ENCODE measurements at places on chromosomes 2 and 18. TPM values are rescaled to one million over a fixed set of nuclear protein-coding genes. Genes with fewer than 3 reads are reported as not detected.

Gene RUFY4
- total RNA-seq, result 0.30 TPM

Gene SNORC
- total RNA-seq, result 1.5 TPM

Gene ACVR2A
- 22.9 TPM for total RNA-seq

Gene UXS1
- total RNA-seq, result 143 TPM

Gene ANKRD62
- total RNA-seq, result not detected

Gene MC4R
- total RNA-seq, result not detected

Gene MFSD2B
- total RNA-seq, result not detected

Gene HS6ST1
- total RNA-seq, result 12.4 TPM

Gene RIT2
- total RNA-seq, result not detected

Gene ALLC
- not detected for total RNA-seq

Gene ATAD2B
- total RNA-seq, result 38.7 TPM

Gene DQX1
- total RNA-seq, result 0.44 TPM

Gene SMAD2
- 131 TPM for total RNA-seq

- no peak overlapping the region for H3K27ac ChIP-seq
- H3K4me1 ChIP-seq, result no peaks in the 10 kb centered on the region
- DNase-seq, result no peak
- H3K27me3 ChIP-seq, result no peaks in the 10 kb centered on the region
- H3K4me3 ChIP-seq, result no peak overlapping the region
These were observed 12.8 kb downstream of the TFPI start for GRCh38 chr2:187541086-187542085.

- H3K27me3 ChIP-seq, result peaks cover 9% of the 10 kb centered on the region
- no peak overlapping the region for H3K4me3 ChIP-seq
- no peak overlapping the region for H3K27ac ChIP-seq
These were observed 37.5 kb upstream of the HDAC4 start for GRCh38 chr2:239438368-239438767.

- H3K4me3 ChIP-seq, result no peak overlapping the region
- no peaks in the 10 kb centered on the region for H3K4me1 ChIP-seq
- no peak for DNase-seq
- H3K27ac ChIP-seq, result no peak overlapping the region
- H3K36me3 ChIP-seq, result peaks cover 20% of the 10 kb centered on the region
- no peaks in the 10 kb centered on the region for H3K27me3 ChIP-seq
These were observed 45.0 kb downstream of the EIF5B start for GRCh38 chr2:99382143-99382542.

DNA sequence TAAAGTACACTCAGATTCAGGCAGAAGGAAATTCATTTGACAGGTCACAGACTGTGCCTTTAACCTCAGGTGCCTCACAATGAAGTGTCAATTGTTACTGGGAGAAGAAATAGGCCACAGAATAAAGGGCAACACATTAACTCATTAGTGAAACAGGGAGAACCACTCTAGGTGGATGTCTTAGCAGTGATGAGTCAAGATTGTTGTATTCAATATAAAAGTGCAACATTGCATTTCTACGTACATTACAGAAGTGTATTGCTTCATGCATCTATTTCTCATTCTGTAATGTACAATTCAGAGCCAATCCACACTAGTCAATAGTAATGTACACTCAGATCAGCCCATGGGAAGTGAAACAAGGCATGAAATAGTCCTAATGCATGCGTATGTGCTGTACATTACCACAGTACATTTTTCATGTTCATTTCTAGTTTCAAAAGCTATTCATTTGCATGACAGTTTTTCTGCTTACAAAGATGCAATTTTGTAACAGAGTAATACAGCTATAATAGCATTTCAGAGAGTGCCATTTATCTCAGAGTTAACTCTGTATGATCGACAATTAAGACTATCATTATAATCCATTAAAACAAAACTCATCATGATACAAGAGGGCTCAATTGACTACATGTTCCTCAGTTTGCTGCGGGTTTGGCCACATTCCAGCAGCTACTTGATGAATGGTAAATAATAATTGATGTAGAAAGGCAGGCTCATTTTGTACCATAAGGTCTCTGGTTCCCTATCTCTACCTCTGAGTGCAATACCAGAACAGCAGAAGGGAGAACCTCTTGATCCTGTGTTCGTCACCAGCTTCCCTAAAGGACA lies 12.2 kb upstream of the ARL5A start:
- no peaks in the 10 kb centered on the region for H3K36me3 ChIP-seq
- no peak overlapping the region for H3K27ac ChIP-seq
- no peak for DNase-seq
- H3K27me3 ChIP-seq, result no peaks in the 10 kb centered on the region
- no peak overlapping the region for H3K4me3 ChIP-seq

DNA sequence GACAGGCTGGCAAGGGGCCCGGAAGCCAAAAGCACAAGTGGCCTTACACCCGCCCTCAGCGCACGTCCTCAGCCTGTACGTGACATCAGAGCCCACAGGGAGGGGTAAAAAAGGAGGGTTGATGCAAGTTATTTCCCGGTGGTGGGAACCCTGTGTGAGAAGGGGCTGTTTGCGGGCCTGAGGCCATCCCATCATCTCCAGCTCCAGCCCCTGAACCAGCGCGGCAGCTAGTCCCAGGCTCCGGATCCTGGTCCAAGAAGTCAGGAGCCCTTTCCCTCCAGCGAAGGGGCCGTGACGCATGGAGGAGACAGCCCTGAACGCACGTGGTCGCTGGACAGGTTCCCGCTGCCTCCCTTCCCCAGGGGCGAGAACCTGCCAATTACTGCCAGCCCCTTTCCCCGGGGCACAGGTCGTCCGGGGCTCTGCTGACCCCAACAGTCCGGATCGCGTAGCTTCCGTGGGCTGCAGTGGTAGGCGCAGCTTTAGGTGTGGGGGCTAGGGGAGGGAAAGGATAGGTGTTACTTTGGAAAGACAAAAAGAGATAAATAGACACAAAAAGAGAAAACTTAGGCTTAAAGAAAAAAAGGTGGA lies 1.3 kb upstream of the LRP2 start:
- H3K4me3 ChIP-seq, result peak overlapping the region; percentile 78
- DNase-seq, result peak; percentile 44
- peaks cover 16% of the 10 kb centered on the region for H3K4me1 ChIP-seq
- no peaks in the 10 kb centered on the region for H3K36me3 ChIP-seq
- H3K27me3 ChIP-seq, result peaks cover 6% of the 10 kb centered on the region

- H3K4me1 ChIP-seq, result no peaks in the 10 kb centered on the region
- H3K27me3 ChIP-seq, result no peaks in the 10 kb centered on the region
- DNase-seq, result no peak
- no peaks in the 10 kb centered on the region for H3K36me3 ChIP-seq
These were observed 262.7 kb upstream of the EPAS1 start for GRCh38 chr2:46034535-46034934.

DNA sequence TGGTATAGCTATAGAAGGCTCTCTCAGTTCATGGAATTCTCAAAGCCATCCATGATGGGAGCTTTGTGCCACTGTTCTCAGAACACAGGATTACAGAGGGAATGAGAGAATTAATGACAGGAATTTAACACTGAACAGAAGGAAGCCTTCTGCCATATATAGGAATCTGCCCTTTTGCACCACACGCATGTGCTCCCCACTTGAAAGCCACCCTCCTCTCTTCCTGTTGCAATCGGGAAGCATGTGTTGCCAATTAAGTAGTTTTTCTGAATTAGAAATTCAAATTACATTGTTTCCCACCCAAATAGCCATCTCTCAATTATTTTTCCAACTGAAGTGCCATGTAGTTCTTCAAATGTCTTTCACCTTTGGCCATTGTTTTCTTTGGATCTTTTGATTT lies 71.3 kb downstream of the C1D start:
- no peaks in the 10 kb centered on the region for H3K36me3 ChIP-seq
- H3K4me3 ChIP-seq, result no peak overlapping the region
- no peaks in the 10 kb centered on the region for H3K4me1 ChIP-seq
- H3K27me3 ChIP-seq, result no peaks in the 10 kb centered on the region
- H3K27ac ChIP-seq, result no peak overlapping the region

DNA sequence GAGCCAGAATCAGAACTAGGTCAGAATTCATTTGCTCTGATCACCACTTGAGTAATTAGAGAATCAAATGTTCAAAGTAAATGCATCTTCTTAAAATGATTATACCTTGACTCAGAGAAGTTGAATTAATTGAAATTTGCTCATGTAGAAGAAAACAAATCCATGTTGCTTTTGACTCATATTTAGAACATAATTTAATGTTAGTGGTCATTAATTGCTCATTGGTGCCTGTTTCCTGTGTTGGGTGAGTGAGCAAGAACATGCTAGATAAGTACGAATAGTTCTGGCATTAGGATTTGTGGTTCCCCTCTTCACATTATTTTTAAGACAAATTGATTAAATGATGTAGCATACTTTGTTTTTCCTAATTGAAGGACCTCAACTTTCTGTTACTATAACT lies 19.0 kb downstream of the ACVR2A start:
- H3K36me3 ChIP-seq, result no peaks in the 10 kb centered on the region
- no peak for DNase-seq
- H3K4me1 ChIP-seq, result peaks cover 68% of the 10 kb centered on the region
- no peak overlapping the region for H3K27ac ChIP-seq

- no peak overlapping the region for H3K27ac ChIP-seq
- peaks cover 57% of the 10 kb centered on the region for H3K36me3 ChIP-seq
- no peak overlapping the region for H3K4me3 ChIP-seq
- H3K27me3 ChIP-seq, result no peaks in the 10 kb centered on the region
These were observed 34.0 kb downstream of the BIN1 start for GRCh38 chr2:127072970-127073369.

- DNase-seq, result no peak
- no peaks in the 10 kb centered on the region for H3K4me1 ChIP-seq
- no peaks in the 10 kb centered on the region for H3K27me3 ChIP-seq
- H3K27ac ChIP-seq, result no peak overlapping the region
These were observed 14.8 kb upstream of the ALPI start for GRCh38 chr2:232441147-232441651.

GRCh38 chr2:101608408-101609310 lies 88.8 kb upstream of the MAP4K4 start:
- H3K4me3 ChIP-seq, result no peak overlapping the region
- H3K4me1 ChIP-seq, result no peaks in the 10 kb centered on the region
- H3K27ac ChIP-seq, result no peak overlapping the region
- H3K36me3 ChIP-seq, result no peaks in the 10 kb centered on the region
- no peaks in the 10 kb centered on the region for H3K27me3 ChIP-seq

GRCh38 chr2:10778724-10779115 lies 33.9 kb downstream of the PDIA6 start:
- no peak overlapping the region for H3K27ac ChIP-seq
- H3K27me3 ChIP-seq, result no peaks in the 10 kb centered on the region
- H3K4me3 ChIP-seq, result no peak overlapping the region
- H3K4me1 ChIP-seq, result no peaks in the 10 kb centered on the region

DNA sequence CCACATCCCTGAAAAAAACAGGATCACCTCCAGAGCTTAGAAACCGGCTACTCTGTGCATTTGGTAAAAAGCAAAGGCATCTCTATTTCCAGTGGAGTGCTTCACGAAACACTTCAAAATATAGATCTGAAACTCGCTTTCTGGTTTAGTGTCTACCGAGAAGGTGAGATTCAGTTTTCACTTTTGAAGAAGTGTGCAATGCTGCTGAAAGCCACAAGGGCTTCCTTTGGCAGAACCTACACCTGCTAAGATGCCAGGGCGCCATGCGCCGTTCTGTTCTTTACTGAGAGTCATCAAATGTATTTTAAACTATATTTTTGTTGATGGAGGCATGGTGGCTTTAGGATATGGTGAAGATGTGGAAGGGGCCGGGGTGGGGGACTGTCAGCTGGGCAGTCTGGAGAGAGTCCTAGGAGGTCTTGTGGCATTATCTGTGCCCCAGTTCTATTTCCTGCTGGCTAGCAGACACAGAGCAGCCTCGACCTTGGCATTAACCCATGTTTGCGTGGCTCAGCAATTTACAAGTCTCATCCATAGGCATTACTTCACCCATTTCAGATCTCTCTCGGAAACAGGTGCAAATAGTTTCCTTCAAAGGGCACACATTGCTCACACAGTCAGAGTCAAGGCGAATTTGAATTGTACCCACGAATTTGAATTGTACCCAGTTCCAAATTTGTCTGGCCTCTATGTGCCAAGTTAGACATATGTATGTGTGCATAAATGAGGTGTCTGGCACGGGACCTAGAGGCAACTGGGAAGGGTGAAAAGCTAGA lies 46.7 kb upstream of the KCNF1 start:
- no peak for DNase-seq
- H3K27ac ChIP-seq, result no peak overlapping the region
- H3K4me1 ChIP-seq, result peaks cover 29% of the 10 kb centered on the region
- H3K36me3 ChIP-seq, result no peaks in the 10 kb centered on the region
- H3K27me3 ChIP-seq, result no peaks in the 10 kb centered on the region
- no peak overlapping the region for H3K4me3 ChIP-seq

DNA sequence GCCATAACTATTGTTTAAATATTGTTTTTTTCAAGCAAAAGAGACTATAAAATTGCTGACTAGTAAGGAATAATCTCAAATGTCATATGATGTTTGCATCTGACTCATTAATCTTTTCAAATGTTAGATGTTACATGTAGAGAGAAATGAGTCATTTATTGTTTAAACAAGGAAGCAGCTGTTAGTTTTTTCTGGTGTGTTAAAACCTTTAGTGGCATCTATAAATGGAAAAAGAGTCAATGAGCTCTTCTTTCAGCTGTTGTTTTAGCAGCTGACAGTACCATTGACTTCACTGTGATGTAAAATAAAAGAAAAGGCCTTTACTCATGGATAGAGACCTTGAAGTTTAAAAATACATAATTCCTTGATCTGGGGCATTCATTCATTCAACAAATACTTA lies 1.8 kb upstream of the KLHL41 start:
- no peaks in the 10 kb centered on the region for H3K36me3 ChIP-seq
- DNase-seq, result no peak
- H3K4me1 ChIP-seq, result no peaks in the 10 kb centered on the region
- no peak overlapping the region for H3K27ac ChIP-seq
- H3K4me3 ChIP-seq, result no peak overlapping the region

GRCh38 chr2:56715683-56716082 lies 531.9 kb downstream of the CCDC85A start:
- no peak overlapping the region for H3K27ac ChIP-seq
- DNase-seq, result no peak
- no peaks in the 10 kb centered on the region for H3K36me3 ChIP-seq
- no peaks in the 10 kb centered on the region for H3K4me1 ChIP-seq
- H3K4me3 ChIP-seq, result no peak overlapping the region
- H3K27me3 ChIP-seq, result no peaks in the 10 kb centered on the region

DNA sequence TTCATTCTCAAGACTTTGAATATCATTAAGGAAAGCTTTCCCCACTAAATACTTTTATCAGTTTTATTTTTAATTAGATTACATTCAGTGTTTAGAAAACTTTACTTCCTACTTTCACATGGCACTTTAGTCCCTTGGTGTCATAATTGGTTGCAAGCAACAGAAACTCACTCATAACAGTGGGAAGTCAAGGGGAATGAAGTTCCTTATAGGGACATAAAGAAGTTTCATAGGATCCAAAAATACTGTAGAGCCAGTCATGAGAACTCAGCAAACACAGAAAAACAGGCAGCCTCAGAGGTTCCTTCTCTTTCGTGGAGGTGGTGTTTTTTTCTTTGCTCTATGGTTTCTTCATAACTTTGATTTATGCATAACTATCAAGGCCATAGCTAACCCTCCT lies 809.0 kb downstream of the BCL11A start:
- no peak overlapping the region for H3K27ac ChIP-seq
- DNase-seq, result no peak
- no peaks in the 10 kb centered on the region for H3K36me3 ChIP-seq

- H3K4me1 ChIP-seq, result no peaks in the 10 kb centered on the region
- H3K4me3 ChIP-seq, result no peak overlapping the region
- no peaks in the 10 kb centered on the region for H3K36me3 ChIP-seq
- H3K27me3 ChIP-seq, result no peaks in the 10 kb centered on the region
- H3K27ac ChIP-seq, result no peak overlapping the region
- no peak for DNase-seq
These were observed 117.7 kb upstream of the SATB2 start for GRCh38 chr2:199575416-199575815.

Measured in CD4-positive, alpha-beta memory T cell (primary cell).